ENCODE measurements at places on chromosomes 12 and 14.

- no peak for DNase-seq
These were observed 18.5 kb upstream of the SLC10A1 start for GRCh38 chr14:69815556-69815955.

- DNase-seq = no peak
These were observed 1.3 kb downstream of the SENP1 start for GRCh38 chr12:48104531-48104930.

- DNase-seq = no peak
These were observed 13.8 kb downstream of the PCBP2 start for GRCh38 chr12:53465679-53466078.

DNA sequence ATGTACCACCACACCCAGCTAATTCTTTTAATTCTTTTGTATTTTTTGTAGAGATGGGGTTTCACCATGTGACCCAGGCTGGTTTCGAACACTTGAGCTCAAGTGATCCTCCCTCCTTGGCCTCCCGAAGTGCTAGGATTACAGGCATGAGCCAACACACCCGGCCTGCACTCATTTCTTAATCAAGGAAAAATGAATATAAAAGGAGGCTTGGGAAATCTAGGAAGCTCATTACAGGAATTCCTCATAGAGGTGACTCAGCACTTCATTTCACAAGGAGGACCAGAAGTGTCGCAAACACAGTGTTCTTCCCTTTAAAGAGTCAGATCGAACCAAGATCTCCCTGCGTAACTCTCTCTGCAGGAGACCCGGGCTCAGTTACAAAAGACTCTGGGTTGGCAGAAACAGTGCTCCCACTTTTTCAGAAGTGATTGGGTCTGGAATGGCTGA lies 30.3 kb downstream of the NFKBIA start:
- peak; percentile 20 for DNase-seq

GRCh38 chr14:63752449-63753169 lies 24.7 kb upstream of the SGPP1 start:
- DNase-seq = no peak

GRCh38 chr12:119894916-119895315 lies 17.8 kb upstream of the CIT start:
- no peak for DNase-seq

GRCh38 chr14:100688598-100689461 lies 37.9 kb upstream of the DLK1 start:
- DNase-seq = no peak

- peak; percentile 93 for DNase-seq
These were observed 26.3 kb downstream of the RXYLT1 start for GRCh38 chr12:63805704-63806672.

GRCh38 chr12:56134897-56135296 lies 6.8 kb downstream of the ESYT1 start:
- DNase-seq = no peak
